T-helper 1 cell treated with Interleukin-12 subunit alpha and Interleukin-12 subunit beta and Interleukin-4 antibody, amounts not matched to agents 30 ng/mL and 1 ng/mL, for 36 hours (primary cell): ENCODE measurements at places on chromosomes 12 and 14. TPM values are rescaled to one million over a fixed set of nuclear protein-coding genes. Genes with fewer than 3 reads are reported as not detected.

Gene CCDC184
- 0.12 and 0.32 TPM in 2 replicates for total RNA-seq

Gene GSG1
- not detected in 2 replicates for total RNA-seq

Gene ACTR10
- 42.5 and 44.4 TPM in 2 replicates for total RNA-seq

Gene DAO
- not detected in 2 replicates for total RNA-seq

Gene MBIP
- total RNA-seq = 20.8 and 22.6 TPM in 2 replicates

Gene SPSB2
- total RNA-seq = 15.8 and 18.2 TPM in 2 replicates

Gene PIWIL1
- not detected in 2 replicates for total RNA-seq

Gene PLEKHG7
- not detected in 2 replicates for total RNA-seq

Gene CLEC2D
- total RNA-seq = 407 and 420 TPM in 2 replicates

Gene CPNE6
- not detected in 2 replicates for total RNA-seq

Gene RPGRIP1
- total RNA-seq = not detected in 2 replicates

Gene ASIC1
- 4.6 TPM in 2 replicates for total RNA-seq

Gene NEMP1
- total RNA-seq = 40.0 and 45.4 TPM in 2 replicates

Gene HOXC4
- 0.42 TPM in 1 of 2 replicates, not detected in the other for total RNA-seq

Gene CACNA2D4
- total RNA-seq = 15.1 and 15.4 TPM in 2 replicates

Gene MAPK1IP1L
- total RNA-seq = 114 and 119 TPM in 2 replicates

Gene ERP27
- total RNA-seq = 10.5 and 11.9 TPM in 2 replicates

Gene KRT73
- 0.61 and 0.78 TPM in 2 replicates for total RNA-seq

Gene KRT79
- total RNA-seq = not detected in 2 replicates

Gene ELK3
- 49.9 and 52.0 TPM in 2 replicates for total RNA-seq

Gene ZBTB25
- 28.2 and 28.3 TPM in 2 replicates for total RNA-seq

Gene OTOGL
- not detected in 2 replicates for total RNA-seq

Gene P2RX2
- not detected in 2 replicates for total RNA-seq

Gene GALNT6
- 14.9 and 17.7 TPM in 2 replicates for total RNA-seq

Gene DDN
- 0.07 and 0.29 TPM in 2 replicates for total RNA-seq

Gene ACACB
- 7.5 and 9.0 TPM in 2 replicates for total RNA-seq

Gene DEPDC4
- total RNA-seq = 0.74 and 1.9 TPM in 2 replicates

Gene AMIGO2
- 4.7 and 6.4 TPM in 2 replicates for total RNA-seq

Gene FGF23
- total RNA-seq = not detected in 2 replicates

Gene EGLN3
- total RNA-seq = 47.4 and 54.1 TPM in 2 replicates

Gene IL31
- 0.24 TPM in 1 of 2 replicates, not detected in the other for total RNA-seq

Gene TRIM9
- 0.22 TPM in 2 replicates for total RNA-seq

Gene TPH2
- total RNA-seq = not detected in 2 replicates

Gene SLC17A8
- total RNA-seq = not detected in 2 replicates

Gene GPRC5A
- not detected in 2 replicates for total RNA-seq

Gene CHFR
- 94.7 and 98.4 TPM in 2 replicates for total RNA-seq

Gene MMAB
- total RNA-seq = 23.3 and 24.1 TPM in 2 replicates

Gene CLEC1A
- total RNA-seq = not detected in 2 replicates

Gene MYF5
- total RNA-seq = not detected in 2 replicates

Gene MFAP5
- total RNA-seq = not detected in 2 replicates

Gene MSI1
- total RNA-seq = not detected in 2 replicates

Gene PSME2
- total RNA-seq = 802 and 822 TPM in 2 replicates

Gene BCL11B
- 95.8 and 96.0 TPM in 2 replicates for total RNA-seq

Gene REM2
- total RNA-seq = 0.51 and 1.0 TPM in 2 replicates

Gene WASHC4
- total RNA-seq = 52.8 and 58.7 TPM in 2 replicates

Gene GYS2
- total RNA-seq = 0.24 TPM in 1 of 2 replicates, not detected in the other

Gene RPL10L
- not detected in 2 replicates for total RNA-seq

Gene DDX23
- 125 and 126 TPM in 2 replicates for total RNA-seq

Gene CCDC38
- 0.12 and 0.32 TPM in 2 replicates for total RNA-seq

Gene MOK
- total RNA-seq = 2.3 and 3.6 TPM in 2 replicates

Gene TAS2R14
- total RNA-seq = 4.7 and 5.2 TPM in 2 replicates

Gene AVPR1A
- total RNA-seq = not detected in 2 replicates

Gene PTHLH
- not detected in 2 replicates for total RNA-seq

Gene LRFN5
- not detected in 2 replicates for total RNA-seq

Gene ESR2
- total RNA-seq = 0.05 and 0.25 TPM in 2 replicates

Gene OR6C76
- not detected in 2 replicates for total RNA-seq
